Iris pigment epithelial cell (primary cell): ENCODE measurements at places on chromosomes 7 and 10.
A peak's percentile ranks its signal among the peaks of the same experiment; 100 is the strongest.

- DNase-seq = no peak
Measured at GRCh38 chr10:123796736-123797135, 94.9 kb downstream of the CPXM2 start.

GRCh38 chr10:99996671-99997648 lies 12.8 kb downstream of the DNMBP start:
- DNase-seq = no peak

DNA sequence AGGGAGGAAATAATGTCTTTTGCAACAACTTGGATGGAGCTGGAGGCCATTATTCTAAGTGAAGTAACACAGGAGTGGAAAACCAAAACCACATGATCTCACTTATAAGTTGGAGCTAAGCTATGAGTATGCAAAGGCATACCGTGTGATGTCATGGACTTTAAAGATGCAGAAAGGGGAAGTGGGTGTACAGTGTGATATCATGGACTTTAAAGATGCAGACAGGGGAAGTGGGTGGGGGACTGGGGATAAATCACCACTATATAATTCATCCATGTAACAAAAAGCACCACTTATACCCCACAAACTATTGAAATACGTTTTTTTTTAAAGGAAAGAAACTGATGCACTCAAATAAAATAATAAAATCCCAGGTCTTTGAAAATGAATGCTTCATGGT lies 29.5 kb downstream of the LYZL2 start:
- DNase-seq = peak; percentile 10

DNA sequence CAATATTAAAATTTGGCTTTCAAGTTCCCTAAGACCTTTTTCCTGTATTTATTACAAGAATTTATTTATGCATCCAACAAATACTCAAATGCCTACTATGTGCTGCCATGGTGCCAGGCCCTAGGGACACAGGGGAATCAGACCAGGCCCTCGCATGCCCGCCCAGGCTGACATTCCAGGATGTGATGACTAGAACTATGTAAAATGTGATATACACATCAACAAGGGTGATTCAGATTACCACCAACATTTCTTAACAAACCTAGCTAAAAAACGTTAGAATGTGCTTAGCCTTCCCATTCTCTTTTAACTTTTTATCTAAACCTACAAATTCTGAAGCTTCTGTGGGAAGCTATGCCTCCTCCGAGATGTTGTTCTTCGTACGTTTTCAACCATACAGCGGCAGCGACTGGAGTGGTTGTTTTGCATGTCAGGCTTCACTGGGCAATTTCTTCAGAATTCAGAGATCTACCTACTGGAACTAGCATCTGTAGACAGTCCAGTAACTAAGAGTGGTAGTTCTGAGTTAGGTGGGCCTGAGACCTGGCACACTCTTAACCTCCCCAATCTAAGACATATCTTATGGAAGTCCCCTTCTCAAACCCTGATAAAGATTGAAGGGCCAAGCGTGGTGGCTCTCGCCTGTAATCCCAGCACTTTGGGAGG lies 22.1 kb downstream of the GNA12 start:
- DNase-seq = peak; percentile 90

- peak; percentile 1 for DNase-seq
Measured at GRCh38 chr7:69412331-69413146, 185.7 kb upstream of the AUTS2 start.

- no peak for DNase-seq
Measured at GRCh38 chr7:144787127-144787526, 48.7 kb downstream of the TPK1 start.

GRCh38 chr10:132612571-132613504 lies 75.3 kb downstream of the INPP5A start:
- DNase-seq = peak; percentile 41

DNA sequence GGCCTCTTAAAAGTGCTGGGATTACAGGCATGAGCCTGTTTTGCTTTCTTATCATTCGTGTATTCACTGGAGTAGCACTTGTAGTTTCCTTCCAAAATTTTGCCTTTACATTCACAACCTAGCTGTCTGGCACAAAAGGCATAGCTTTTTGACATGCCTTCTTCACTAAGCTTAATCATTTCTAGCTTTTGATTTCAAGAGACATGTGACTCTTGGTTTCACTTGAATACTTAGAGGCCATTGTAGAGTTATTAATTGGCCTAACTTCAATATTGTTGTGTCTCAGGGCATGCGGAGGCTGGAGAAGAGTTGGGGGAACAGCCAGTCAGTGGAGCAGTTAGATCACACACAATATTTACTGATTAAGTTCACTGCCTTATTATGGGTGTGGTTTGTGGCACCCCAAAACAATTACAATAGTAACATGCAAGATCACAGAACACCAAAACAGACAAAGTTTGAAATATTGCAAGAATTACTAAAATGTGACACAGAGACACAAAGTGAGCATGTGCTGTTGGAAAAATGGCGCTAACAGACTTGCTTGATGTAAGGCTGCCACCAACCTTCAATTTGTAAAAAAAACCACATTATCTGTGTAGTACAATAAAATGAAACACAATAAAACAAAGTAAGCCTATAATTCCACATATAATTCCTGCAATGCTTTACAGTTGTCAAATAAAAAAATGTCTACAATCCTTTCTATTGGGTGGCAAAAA lies 43.1 kb downstream of the BRAF start:
- DNase-seq = no peak

- DNase-seq = peak; percentile 21
Measured at GRCh38 chr10:106467506-106467905, 697.0 kb downstream of the SORCS1 start.

DNA sequence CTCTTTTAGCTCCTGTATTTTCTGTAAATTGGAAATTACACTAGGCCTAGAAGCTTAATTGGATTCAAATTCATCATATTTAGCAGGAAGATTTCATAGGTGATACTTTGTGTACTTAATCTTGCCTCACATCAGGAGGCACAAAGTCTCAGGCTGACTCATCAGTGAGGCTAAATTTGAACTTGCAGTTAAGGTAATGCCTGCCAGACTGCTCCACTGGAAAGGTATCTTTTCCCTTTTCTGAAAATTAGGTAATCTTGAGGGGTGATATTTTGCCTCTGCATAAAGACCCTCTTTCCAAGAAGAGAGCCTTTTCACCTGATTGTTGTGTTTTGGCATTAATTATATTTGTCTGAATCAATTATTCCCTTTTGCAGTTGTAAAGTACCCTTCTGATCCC lies 14.6 kb downstream of the PPIA start:
- DNase-seq = peak; percentile 36

GRCh38 chr10:95279042-95279820 lies 11.6 kb downstream of the PDLIM1 start:
- peak; percentile 86 for DNase-seq

DNA sequence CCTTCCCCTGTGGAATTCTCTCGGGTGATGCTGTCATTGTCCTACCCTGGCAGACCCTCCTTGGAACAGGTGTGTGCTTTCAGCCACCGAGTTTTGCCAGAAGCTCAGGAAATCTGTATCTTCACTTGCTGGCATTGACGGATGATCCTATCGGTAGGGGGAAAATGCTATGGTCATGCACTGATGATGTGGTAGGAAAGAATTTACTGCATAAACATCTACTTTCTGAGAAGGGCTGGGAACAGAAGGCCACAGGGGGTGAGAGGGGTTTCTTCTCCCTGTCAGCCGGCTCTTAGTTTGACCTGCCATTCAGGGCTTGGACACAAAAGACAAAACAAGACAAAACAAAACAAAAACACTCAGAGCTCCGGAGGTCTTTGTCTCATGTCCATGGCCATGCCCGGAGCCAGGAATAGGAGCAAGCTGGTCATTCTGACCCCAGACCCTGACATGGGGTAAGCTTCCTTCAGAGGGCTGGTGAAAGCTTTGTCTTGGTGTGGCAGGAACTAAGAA lies 43.6 kb upstream of the CARD11 start:
- DNase-seq = peak; percentile 79

DNA sequence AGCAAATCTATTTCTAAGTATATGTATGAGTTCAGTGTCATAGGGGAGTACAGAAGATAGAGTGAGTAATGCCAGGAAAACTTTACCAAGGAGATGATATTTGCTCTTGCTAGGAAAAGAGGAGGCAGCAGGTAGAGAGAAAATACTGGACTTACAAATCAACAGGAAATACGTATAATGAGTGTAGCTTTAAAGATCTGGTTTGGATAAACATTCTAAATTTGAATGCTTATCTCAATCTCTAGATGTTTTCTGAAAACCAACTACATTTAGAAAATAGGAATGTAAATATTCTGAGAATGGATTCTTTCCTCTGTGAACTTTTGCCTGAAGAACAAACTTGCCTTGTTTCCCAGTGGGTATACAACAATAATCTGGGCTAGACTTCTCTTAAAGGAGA lies 46.9 kb upstream of the GNAI1 start:
- DNase-seq = no peak

DNA sequence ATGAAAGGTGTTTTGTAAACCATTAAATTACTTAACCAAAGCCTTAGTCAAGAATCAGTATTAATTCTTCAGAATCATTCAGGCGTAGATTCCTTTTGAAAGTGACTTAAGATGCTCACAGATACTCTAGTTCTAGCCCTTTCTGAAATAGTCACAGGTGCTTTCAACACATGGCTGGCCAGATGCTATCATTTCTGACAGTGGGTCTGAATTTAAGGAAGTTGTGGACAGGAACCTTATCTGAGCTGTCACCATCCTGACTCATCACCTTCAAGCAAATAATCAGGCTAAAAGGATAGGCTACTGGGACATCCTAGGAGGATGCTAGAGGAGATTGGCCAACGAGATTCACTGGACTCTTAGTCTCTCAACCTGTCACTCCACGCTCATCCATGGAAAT lies 501.5 kb downstream of the LRMDA start:
- DNase-seq = no peak

DNA sequence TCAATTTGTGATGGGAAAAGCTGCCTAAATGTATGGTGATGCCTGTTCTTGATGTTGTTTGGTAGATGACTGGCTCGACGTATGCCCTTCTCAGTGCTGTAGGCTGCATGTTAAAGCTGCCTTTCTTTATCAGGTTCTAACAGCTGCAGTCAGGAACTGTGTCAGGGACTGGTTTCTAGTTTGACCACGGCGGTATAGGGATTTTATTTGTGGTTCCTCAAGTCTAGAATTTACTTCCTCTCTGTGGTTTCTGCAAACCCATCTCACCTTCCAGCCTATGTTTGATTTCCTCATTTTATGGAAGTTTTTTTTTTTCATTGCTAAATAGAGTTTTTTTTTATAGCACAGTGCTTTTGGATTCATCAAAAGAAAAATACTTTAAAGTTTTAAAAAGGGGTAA lies 26.5 kb downstream of the LMTK2 start:
- peak; percentile 69 for DNase-seq

GRCh38 chr7:137755846-137756651 lies 90.7 kb downstream of the DGKI start:
- no peak for DNase-seq

DNA sequence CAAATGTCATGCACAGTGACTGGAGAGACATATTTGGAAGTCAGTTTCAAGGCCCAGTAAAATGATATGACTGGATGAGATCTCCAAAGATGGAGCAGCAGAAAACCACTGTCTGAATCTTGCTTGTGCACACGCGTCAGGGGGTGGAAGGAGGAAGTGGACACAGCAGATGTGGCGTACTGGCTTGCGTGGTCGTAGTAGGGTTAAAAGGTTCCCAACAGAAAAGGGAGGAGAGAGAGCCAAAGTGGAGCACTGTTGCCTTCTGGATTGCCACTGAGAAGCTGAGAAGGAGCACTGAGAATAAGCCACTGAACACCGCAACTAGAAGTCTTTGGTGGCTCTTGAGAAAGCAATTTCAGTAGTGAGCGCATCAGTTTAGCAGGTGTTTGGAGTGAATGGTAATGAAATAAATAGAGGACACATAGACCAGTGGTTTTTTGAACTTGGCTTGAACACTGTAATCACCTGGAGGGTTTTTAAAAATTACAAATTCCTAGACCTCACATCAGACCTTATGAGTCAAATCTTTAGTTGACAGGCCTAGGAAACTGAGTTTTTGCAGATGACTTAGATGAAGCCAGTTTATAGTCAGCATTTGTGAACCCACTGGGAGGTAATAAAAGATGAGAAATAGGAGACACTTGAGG lies 227.3 kb downstream of the PTEN start:
- DNase-seq = no peak

DNA sequence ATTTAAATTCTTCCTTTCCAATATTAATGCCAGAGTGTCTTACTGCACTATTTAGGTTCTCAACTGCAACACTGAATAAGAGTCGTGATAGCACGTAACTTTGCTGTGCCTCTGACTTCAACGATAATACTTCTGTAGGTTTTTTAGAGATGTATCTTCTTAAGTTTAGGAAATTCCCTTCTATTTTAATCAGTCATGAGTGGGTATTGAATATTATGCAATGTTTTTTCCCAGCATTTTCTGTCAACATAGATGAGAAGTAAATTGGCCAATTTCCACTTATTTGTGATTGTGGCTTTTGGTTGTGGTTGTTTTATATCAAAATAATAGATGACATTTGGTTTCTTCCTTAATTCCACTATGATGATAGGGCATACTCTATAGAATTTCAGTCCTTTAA lies 6.7 kb upstream of the STK17A start:
- no peak for DNase-seq
